ENCODE measurements at places on chromosomes 16 and 17.

- no peak for DNase-seq
Measured at GRCh38 chr16:30527635-30528178, 1.3 kb upstream of the ZNF768 start.

DNA sequence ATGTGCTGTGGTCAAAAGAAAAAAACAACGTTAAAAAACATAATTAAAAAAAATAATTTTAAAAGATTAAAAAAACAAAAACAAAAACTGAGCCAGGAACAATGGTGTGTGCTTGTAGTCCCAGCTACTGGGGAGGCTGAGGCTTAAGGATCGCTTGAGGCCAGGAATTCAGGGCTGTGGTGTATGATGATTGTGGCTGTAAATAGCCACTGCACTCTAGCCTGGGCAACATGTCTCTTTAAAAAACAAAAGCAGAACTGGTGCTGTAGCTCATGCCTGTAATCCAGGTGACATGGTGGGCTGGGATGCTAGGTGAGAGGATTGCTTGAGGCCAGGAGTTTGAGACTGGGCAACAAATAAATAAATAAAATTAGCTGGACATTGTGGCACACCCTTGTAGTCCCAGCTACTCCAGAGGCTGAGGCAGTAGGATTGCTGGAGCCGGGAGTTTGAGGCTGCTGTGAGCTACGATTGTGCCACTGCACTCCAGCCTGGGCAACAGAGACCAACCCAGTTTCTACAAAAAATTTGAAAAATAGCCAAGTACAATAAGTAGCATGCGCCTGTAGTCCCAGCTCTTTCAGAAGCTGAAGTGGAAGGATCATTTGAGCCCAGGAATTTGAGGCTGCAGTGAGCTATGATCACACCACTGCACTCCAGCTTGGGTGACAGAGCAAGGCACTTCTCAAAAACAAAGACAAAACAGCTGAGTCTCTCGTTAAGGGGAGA lies 43.6 kb downstream of the NFATC3 start:
- DNase-seq, result no peak

DNA sequence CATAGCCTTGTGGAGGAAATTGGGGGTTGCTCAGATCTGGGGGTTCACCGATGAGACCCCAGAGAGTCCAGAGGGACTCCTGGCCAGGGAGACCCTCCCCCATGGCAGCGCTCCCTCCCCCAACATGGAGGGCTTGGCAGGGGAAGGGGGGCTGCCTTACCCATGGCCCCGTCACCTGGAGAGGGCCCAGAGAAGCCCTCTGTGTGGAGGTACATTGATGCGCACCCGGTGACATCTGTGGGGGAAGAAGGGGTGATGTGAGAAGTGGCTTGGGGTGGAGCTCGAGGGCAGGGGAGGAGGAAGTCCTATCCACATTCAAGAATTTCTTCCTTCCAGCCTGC lies 16.2 kb downstream of the ETV4 start:
- no peak for DNase-seq

- DNase-seq, result no peak
Measured at GRCh38 chr16:69057400-69058378, 47.8 kb upstream of the HAS3 start.

All from activated CD8-positive, alpha-beta memory T cell treated with anti-CD3 and anti-CD28 coated beads, Interleukin-2, amount 10 ng/mL, durations not matched to agents 7 days and 5 days (primary cell).